IPS DF 6.9 (cell line): ENCODE measurements at places on chromosomes 4 and X.

GRCh38 chrX:136185401-136186022, 38.2 kb downstream of the FHL1 start:
- DNase-seq, result no peak

DNA sequence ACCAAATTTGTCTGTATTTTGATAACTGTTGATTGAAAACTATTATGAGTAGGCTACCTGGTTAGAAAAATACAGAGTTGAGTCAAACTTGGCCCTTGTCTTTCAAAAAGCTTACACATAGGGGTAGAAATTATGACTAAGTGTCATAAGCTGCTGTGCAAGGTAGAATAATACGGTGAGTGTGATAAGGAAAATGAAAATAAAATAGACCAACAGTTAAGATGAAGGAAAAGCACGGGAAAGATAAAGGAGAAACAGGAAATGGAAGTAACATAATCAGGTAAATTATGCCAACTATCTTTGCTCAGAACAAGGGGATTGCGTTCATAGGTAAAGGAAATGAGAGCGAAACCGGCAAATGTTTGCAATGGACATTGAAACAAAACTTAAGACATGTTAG, 302.5 kb downstream of the PCDH7 start:
- DNase-seq, result no peak

DNA sequence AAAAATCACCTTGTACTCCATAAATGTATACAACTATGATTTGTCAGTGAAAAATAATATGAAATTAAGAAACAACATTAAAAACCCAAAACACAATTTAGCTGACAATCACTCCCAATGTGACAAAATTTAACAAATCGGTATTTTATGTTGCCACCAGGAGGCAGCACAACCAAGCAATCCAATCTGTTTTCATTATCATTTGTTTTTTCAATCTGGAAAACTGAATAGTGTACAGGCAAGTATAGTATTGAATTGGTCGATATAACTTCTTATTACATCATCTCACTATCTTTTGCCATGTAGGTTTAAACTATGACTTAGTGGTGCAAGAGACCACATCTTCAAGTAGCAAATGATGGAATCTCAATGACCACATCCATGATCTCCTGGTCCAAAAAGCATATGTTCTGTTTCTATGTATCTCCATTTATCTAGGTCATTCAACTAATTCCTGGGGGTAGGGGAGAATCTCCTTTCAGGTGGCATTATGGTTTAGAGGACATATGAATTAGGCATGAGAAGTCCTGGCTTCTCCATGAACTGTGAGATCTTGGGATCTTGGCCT, 112.9 kb upstream of the AGA start:
- no peak for DNase-seq

- DNase-seq, result no peak
These were observed 1562.9 kb upstream of the TENM3 start for GRCh38 chr4:180680305-180680704.

GRCh38 chr4:109748114-109748513, 18.2 kb upstream of the PLA2G12A start:
- no peak for DNase-seq

GRCh38 chr4:38188631-38189101, 228.5 kb downstream of the PTTG2 start:
- DNase-seq, result no peak

DNA sequence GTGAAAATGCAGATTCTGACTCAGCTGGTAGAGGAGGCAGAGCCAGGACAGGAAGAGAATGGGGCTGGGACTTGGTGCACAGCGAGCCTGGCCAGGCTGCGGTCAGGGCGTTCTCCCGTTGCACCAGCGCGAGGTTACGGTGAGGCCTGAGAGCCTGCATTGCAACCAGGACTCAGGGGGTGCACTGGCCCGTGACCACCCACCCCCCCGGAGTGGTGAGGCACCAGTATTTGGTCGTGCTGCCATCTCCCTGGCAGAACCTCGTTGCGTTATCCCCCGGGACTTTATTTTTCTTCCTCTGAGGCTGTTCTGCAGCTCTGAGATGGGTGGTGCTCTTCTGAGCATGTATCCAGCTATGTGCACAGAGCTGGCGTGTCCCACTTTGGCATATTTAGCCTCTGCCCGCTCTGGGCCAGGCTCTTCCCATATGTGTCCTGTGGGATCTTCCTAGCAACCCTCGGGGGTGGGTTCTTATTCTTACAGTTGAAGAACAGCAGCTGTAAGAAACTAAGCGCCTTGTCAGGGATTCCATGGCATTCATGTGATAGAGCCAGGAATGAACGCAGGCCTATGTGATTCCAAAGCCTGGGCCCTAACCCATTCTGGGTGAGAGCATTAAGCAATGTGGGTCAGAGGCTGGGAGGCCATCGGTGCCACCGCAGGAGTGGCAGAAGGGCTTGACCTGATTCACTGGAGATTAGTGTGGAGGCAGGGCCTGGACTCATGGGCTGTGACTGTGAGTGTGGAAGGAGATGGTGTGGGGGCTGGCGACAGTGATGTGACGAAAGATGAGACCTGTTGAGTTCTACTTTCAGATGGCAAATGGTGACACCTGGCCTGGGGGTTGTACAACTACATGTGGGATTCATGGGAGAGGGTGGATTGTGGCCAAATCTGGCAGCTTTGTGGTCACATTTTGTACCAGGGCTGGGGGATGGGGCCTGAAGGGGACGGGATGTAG, 3.1 kb downstream of the TADA2B start:
- DNase-seq, result no peak

DNA sequence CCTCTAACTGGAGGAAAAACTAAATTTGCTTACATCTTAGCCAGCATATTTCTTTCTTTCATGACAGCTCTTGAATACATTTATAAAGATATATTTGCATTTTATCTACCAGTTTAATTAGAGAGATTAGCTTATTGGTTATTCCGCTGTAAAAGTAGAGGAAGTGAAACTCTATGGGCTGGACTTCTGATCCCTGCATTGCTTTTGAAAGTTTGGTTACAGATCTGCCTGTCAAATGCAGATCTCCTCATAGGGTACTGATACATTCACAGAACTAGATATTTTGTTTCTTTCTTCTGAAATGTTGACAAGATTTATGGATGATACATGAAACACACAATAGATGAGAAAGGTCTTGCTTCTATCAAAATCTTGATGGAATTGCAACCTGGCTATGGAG, 581.4 kb upstream of the AADAT start:
- no peak for DNase-seq

GRCh38 chr4:108361886-108362285, 193.2 kb upstream of the LEF1 start:
- DNase-seq, result no peak

DNA sequence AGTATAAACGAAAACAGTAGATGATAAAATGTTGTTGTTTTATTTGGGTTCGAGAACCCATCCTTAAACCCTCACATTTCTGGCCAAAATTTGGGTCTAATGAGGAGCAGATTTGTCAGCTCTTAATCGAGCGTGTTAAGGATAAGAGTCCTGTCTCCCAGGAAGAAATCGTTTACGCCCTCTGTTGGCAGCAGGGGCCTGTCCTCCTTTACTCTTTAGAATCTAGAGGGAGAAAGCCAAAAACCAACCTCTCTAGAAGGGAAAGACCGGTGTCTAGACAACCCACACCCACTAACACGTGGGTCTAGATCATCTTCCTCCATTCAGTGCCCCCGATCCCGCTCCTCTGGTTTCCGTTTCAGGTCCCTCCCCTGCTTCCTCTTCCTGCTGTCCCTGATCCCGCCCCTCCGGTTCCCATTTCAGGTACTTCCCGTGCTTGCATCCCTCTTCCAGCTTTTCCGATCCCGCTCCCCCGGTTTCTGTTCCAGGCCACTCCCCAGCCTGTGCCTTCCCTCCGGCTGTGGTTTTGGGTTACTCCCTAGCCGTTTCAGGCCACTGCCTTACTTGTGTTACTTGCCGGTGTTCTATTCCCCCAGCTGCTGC, 339.1 kb downstream of the PAPSS1 start:
- no peak for DNase-seq

DNA sequence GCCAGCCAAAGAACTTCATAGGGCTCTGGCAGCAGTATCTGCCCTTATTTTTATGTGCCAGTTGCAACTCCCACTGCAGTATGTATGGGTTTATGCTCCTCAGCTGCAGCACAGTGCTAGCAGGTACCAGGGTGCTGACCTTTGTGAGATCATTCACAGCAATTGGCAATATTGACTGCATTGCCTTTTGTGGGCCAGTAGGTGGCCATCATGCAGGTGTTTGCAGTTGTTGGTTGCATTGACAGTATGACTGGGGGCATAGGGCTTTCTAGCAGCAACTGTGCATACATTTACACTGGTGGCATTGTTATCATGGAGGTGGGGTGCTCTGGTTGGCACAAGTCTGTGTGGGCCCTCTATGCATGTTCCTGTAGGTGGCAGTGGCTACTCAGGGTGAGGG, 42.5 kb downstream of the FAAH2 start:
- DNase-seq, result no peak

- DNase-seq, result no peak
These were observed 535.7 kb upstream of the INTU start for GRCh38 chr4:127097061-127097460.

GRCh38 chrX:108199691-108200090, 108.1 kb downstream of the ATG4A start:
- DNase-seq, result no peak

- DNase-seq, result no peak
These were observed 17.1 kb upstream of the BMP15 start for GRCh38 chrX:50893466-50893865.

GRCh38 chr4:122603156-122603574, 17.7 kb downstream of the IL21 start:
- DNase-seq, result no peak

GRCh38 chr4:88722276-88722780, 24.7 kb upstream of the NAP1L5 start:
- DNase-seq, result no peak

DNA sequence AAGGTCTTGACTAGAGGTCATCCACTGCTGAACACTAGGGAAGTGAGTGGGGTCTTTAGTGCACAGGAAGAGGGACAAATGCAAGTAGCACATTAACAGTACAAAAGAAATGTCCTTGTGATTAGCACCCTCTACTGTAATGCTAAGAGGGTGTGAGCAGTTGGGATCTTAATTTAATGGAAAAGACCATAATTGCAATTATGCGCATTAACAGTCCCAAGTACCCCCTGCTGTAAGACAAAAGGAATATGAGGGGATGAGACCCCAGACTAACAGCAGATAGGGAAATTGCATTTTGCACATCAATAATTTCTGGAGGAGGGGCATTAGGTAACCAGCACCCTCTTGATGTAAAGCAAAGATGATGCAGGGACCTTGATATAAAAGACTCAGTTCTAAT, 285.0 kb downstream of the CHIC1 start:
- DNase-seq, result no peak

GRCh38 chr4:168908093-168908492, 102.0 kb downstream of the CBR4 start:
- no peak for DNase-seq

- DNase-seq, result no peak
These were observed 54.1 kb upstream of the ARHGAP24 start for GRCh38 chr4:85420831-85421230.

- no peak for DNase-seq
These were observed 138.0 kb upstream of the BOD1L1 start for GRCh38 chr4:13765539-13765938.

DNA sequence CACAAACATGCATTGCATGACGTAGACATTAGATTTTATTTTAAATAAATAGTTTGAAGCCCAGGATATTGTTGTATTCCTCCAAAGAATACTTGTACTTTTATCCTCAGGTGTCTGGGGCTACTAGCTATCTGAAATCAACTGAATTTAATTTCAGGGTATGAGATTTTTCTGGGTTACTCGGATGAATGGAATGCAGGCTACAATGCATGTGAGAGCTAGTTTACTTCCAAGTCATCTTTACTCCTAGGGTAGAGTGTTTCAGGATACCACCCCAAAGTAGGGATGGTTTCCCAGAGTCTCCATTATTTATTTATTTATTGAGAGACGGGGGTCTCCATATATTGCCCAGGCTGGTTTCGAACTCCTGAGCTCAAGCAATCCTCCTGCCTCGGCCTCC, 66.4 kb downstream of the HPRT1 start:
- no peak for DNase-seq

DNA sequence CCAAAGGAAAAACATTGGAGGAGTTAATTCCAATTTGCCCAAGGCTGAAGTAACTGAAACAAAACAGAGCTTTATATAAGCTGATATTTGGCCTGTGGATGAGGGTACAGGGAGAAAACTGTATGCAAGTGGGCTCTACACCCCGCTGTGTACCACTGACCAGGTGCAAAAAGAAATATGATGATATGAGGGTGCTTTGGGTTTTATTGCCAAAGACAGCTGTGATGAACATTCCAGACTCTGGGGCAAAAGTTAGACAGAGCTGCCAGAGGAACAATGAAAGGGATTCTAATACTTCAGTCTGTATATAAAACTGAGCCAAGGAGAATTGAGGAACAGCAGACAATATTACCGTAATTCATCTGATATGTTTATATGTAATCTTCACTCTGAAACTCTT, 117.4 kb downstream of the MID1 start:
- DNase-seq, result no peak

- no peak for DNase-seq
These were observed 1312.0 kb downstream of the PCDH7 start for GRCh38 chr4:32032136-32032672.

- no peak for DNase-seq
These were observed 98.6 kb downstream of the AFAP1 start for GRCh38 chr4:7841071-7841470.

GRCh38 chr4:15144249-15144966, 142.1 kb downstream of the CPEB2 start:
- no peak for DNase-seq

GRCh38 chrX:45309096-45309495, 108.4 kb upstream of the DIPK2B start:
- DNase-seq, result no peak

GRCh38 chr4:139893801-139894200, 228.2 kb downstream of the MGST2 start:
- no peak for DNase-seq

DNA sequence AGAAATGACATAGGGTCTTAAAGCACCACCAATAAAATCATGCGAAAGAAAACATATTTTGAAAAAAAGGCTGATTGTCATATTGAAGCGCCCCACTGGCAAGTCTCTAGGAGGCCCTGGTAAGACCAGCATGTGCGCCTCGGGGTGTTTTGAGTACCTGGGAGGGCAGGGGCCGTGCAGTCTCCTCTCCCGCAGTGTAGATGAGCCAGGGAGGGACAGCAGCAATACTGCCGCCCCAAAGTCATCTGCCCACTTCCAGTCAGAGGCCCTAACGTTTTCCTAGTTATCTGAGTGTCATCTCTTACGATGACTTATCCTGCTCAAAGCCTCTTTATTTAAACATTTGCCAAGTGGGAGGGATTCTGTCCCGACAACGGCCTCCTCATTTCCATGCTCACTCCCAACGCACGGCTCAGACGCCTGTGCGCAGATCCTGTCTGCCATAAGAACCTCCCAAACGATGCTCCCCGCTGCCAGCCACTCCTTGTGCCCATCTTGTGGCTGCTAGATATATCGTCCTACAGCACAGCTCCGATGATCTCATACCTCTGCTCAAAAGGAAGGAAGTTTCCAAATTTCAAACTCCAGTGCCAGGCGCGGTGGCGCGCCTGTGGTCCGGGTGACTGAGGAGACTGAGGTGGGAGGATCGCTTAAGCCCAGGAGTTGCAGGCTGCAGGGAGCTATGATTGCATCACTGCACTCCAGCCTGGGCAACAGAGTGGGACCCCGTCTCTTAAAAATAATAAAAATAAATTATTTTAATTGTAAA, 17.2 kb upstream of the SCRG1 start:
- DNase-seq, result no peak

GRCh38 chr4:159767406-159767805, 664.5 kb downstream of the RAPGEF2 start:
- DNase-seq, result no peak
